ENCODE measurements at places on chromosomes 5 and 9.

DNA sequence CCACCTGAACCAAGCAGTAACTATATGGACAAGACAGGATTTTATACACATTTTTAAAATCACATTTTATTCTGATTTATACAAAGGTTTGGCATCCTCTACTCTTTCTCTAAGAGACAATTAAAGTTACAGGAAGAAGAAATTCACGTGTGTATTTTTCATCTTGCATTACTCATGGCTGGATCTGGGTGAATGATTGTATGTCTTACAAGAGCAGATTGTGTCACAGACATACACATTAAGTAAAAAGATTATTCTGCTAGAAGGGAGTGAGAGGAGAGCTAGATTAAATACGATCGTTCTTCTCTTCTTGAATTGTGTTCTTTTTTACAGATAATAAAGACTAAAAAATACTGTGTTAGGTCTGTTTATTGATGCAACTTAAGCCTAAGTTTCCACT is 20.8 kb upstream of the CEP120 start:
- H3K4me1 ChIP-seq = peaks cover 35% of the 10 kb centered on the region
- peaks cover 3% of the 10 kb centered on the region for H3K36me3 ChIP-seq
- no peak for DNase-seq
- H3K27ac ChIP-seq = no peak overlapping the region
- H3K27me3 ChIP-seq = no peaks in the 10 kb centered on the region
- no peak overlapping the region for H3K4me3 ChIP-seq

- DNase-seq = no peak
- H3K27ac ChIP-seq = no peak overlapping the region
- no peaks in the 10 kb centered on the region for H3K27me3 ChIP-seq
- no peaks in the 10 kb centered on the region for H3K36me3 ChIP-seq
- H3K4me3 ChIP-seq = no peak overlapping the region
Measured at GRCh38 chr5:136308212-136308795, 57.0 kb downstream of the TRPC7 start.

DNA sequence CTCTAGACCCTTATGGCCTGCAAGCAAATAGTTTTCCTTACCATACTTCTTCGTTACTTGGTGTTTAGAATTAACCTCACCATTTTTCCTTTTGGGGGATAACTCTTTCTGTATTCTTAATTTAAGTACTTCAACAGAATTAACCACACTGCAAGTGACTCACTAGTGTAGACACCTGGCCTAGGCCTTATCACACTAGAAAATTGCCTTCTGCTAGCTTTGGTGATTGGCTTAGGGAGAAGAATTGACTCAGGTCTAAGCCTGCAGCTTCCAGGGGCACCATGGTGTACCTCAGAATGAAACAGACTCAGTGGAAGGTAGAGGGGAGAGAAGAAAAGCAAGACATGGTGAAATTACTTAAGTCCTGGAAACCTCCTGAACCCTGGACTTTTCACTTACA is 112.8 kb upstream of the HMHB1 start:
- no peak for DNase-seq
- no peaks in the 10 kb centered on the region for H3K27me3 ChIP-seq
- H3K27ac ChIP-seq = no peak overlapping the region
- peaks cover 13% of the 10 kb centered on the region for H3K4me1 ChIP-seq

DNA sequence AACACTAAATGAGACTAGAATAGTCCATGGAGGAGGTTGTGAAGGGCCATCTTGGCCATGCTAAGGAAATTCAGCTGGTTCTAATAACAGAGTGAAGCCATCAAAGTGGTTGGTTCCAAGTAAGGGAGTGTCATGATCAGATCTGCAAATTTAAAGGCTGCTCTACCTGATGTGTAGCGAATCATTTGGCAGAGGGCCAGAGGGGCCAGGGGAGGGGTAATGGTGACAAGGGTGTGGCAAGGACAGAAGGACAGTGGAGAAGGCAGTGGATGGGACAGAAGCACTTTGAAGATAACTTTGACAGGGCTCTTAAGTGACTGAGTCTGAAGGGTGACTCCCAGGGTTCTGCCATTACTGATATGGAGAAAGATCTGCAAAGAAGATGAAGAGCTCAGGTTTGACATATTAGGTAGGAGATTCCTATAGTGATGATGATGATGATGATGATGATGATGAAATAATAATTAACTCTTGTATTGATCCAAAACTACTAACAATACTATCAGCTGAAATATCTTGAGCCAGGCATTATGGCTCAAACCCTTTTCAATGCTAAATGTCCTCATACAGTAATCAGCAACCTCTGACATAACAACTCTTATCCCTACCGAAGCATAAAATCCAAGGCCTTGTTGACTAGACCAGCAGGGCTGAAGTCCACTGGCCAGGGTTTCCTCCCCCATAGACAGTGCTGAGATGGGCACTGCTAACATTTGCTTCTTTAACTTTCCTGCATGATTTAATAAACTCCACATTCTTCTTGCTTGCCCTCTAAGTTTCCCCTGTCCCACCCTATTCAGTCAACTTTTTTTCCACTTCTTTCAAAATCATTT is 20.0 kb downstream of the KIAA1191 start:
- H3K27ac ChIP-seq = no peak overlapping the region
- no peak for DNase-seq
- no peaks in the 10 kb centered on the region for H3K4me1 ChIP-seq
- H3K36me3 ChIP-seq = peaks cover 32% of the 10 kb centered on the region

DNA sequence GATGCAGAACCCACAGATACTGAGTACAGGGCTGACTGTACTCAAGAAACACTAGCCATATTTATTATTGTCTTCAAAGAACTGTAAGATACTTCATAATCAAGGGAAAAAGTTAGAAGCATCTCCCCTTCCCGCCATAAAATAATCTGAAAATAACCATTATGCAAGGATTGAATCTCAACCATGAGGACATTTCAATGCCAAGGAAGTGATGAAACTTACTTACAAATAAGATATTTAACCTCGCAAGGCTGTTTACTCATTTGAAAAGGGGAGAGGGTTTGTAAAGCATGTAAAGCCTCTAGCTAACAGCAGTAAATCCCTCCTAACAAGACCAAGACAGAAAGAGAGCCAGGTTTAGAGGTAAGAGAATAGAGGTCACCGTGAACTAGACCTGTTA is 6.3 kb downstream of the MYO10 start:
- no peak overlapping the region for H3K4me3 ChIP-seq
- peaks cover 1% of the 10 kb centered on the region for H3K4me1 ChIP-seq
- DNase-seq = no peak
- H3K27me3 ChIP-seq = peaks cover 19% of the 10 kb centered on the region
- H3K27ac ChIP-seq = no peak overlapping the region

Data from activated CD4-positive, alpha-beta T cell treated with anti-CD3 and anti-CD28 coated beads, Interleukin-2, amount 10 ng/mL, durations not matched to agents 7 days and 5 days (primary cell).